ENCODE measurements at places on chromosomes 2 and 18. TPM values are rescaled to one million over a fixed set of nuclear protein-coding genes. Genes with fewer than 3 reads are reported as not detected.

The ATL2 gene
- total RNA-seq: 58.0 TPM

DNA sequence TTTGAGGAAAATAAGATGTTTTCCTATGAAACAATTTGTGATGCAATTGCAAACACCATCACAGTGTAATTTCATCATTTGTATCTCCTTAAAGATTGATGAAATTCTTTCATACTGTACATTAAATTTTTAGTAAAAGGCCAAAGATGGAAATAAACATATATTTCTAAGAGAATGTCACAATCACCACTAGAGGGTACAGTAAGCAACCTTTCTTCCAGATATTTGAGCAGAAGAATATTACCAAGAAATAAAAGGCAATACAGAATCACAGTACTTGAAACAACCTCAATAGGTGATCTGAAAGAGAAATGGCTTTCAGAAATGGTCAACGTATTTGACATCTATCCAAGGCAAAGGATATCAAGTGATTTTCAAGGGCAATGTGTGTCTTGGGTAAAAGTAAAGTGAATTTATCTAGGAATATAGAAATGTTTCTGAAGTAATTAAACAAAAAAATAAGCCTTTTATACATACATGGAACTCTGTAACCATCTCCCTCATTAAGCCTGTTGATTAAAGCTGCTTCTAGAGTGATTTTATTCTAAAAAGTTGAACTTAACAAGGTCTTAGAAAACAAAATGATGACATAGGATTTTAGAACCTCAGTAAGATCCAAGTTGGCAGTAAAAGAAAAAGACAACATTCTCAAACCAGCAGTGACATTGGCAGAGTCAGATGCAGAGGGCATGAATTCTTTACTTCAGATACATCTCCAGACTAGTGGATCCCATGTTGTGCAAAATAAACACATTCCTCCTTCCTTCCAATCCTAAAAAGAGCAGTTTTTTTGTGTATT, 90.3 kb upstream of the SESTD1 start:
- DNase-seq: no peak

DNA sequence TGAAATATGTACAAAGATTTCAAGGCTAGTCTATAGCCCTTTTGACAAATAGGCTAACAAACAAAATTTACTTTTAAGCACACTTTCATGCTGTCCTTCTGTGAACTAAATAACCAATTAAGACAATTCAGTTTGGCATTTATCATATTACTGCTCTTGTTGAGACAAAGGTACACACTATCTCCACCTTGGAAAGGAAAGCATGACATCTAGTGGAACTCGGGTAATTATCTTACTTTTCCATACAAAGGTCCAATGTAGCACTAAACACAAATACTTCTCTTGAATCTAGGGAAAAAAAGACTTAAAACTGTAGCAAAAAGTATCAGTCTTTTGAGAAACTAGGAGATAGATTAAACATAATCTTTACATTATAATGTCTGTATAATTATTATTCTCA, 125.0 kb upstream of the CD226 start:
- DNase-seq: no peak

The LONRF2 gene
- total RNA-seq: 0.21 TPM

All from left colon (tissue), 2 donors.